ENCODE measurements at places on chromosomes 3 and 15.

GRCh38 chr3:49927798-49928197 lies 1.8 kb downstream of the MON1A start:
- DNase-seq, result no peak

- DNase-seq, result no peak
These were observed 35.5 kb upstream of the CHMP2B start for GRCh38 chr3:87191641-87192040.

- DNase-seq, result no peak
These were observed 30.7 kb upstream of the SIAH2 start for GRCh38 chr3:150793641-150794040.

DNA sequence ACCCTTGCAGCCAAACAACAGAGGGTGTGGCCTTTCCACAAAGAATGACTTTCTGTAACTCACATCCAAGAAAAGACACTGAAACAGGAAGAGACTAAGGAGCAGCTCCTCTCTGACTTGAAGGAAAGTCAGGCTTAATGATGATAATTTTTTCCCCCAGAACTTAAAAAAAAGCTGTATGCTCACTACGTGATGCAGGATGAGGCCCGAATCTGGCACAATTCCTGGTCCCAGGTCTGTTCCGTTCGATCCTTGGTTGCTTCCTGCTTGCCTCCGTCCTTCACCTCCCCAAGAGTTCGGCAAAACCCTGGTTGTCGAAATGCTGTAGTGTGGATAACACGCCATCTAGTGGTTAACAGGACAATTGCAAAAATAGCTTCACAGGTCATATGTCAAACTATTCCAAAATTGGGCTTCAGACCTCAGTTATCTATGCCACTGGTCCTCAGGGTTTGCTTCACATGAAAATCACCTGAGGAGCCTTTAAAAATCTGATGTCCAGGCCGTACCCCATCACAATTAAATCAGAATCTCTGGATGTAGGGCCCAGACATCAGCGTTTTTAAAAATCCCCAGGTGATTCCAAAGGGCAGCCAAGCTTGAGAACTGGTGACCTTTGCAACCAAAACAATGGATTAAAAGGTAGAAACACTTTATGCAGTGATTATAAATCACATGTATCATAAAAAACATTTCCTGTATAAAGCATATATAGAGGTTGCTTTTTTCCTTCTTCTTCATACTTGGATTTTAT lies 28.1 kb upstream of the SYNM start:
- peak; percentile 16 for DNase-seq

- DNase-seq, result no peak
These were observed 26.4 kb upstream of the ACP3 start for GRCh38 chr3:132290833-132291232.

DNA sequence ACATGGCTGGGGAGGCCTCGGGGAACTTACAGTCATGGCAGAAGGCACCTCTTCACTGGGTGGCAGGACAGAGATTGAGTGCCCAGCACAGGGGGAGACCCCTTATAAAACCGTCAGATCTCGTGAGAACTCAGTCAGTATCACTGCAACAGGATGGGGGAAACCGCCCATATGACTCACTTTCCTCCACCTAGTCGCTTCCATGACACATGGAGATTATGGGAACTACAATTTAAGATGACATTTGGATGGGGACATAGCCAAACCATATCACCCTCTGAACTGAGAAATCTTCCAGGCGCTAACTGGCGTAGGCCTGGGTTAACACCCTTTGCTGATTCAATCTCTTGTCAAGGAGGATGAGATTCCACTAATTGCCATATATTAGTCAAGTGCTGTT lies 392.3 kb downstream of the FEZF2 start:
- no peak for DNase-seq

DNA sequence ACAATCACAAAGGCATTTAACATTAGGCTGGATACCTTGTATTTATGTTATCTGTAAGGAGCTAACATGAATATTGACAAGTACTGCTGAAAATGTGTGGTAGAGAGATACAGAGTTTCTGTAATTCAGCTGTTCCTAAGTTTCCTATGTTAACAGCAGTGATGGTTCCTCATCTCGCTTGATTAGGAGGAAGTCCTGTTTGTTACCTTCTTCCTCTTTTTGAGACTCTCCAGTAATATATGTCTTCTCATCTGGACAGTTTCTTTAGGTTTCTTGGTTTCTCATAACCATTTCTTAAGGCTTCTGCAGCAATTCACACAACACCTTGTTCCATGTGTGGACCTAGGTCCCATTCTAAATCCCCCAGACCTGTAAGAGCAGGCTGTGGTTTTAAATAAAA lies 11.4 kb upstream of the PEX5L start:
- DNase-seq, result no peak

- no peak for DNase-seq
These were observed 108.5 kb upstream of the PFN2 start for GRCh38 chr3:150079029-150079739.

GRCh38 chr3:157410945-157411344 lies 25.7 kb upstream of the PTX3 start:
- DNase-seq, result no peak

GRCh38 chr15:60526127-60526616 lies 47.2 kb upstream of the ICE2 start:
- no peak for DNase-seq

- no peak for DNase-seq
These were observed 9.1 kb upstream of the HDAC11 start for GRCh38 chr3:13470894-13471574.

GRCh38 chr3:152317956-152318355 lies 49.2 kb downstream of the MBNL1 start:
- no peak for DNase-seq

GRCh38 chr15:58724466-58724865 lies 25.0 kb downstream of the ADAM10 start:
- DNase-seq, result no peak

DNA sequence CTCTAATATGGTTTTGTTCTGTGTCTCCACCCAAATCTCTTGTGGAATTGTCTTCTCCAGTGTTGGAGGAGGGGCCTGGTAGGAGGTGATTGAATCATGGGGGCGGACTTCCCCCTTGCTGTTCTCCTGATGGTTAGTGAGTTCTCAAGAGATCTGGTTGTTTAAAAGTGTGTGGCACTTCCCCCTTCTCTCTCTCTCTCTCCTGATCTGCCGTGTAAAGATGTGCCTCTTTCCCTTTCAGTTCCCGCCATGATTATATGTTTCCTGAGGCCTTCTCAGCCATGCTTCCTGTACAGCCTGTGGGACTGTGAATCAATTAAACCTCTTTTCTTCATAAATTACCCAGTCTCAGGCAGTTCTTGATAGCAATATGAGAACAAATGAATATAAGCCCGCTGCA lies 33.1 kb downstream of the RETNLB start:
- DNase-seq, result no peak

GRCh38 chr3:31704591-31705179 lies 172.0 kb downstream of the STT3B start:
- DNase-seq, result no peak

DNA sequence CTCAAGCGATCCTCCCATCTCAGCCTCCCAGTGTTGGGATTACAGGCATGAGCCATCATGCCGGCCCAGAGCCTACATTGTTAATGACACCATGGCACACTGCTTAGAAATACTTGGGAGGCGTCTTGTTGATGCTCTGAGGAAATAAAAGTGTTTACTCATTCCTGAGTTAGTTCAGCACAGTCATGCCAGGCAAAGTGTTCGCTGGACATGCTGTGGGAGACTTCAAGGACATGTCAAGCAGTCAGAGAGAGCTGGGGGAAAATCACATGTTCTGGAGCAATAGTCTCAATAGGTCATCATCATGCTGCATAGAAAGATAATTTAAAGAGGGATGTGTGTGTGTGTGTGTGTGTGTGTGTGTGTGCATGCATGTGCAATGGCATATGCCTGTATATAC lies 37.5 kb downstream of the TTC23 start:
- DNase-seq, result no peak

- no peak for DNase-seq
These were observed 183.7 kb upstream of the LRRN1 start for GRCh38 chr3:3615533-3615932.

GRCh38 chr3:184716622-184717398 lies 4.9 kb upstream of the MAGEF1 start:
- DNase-seq, result no peak

DNA sequence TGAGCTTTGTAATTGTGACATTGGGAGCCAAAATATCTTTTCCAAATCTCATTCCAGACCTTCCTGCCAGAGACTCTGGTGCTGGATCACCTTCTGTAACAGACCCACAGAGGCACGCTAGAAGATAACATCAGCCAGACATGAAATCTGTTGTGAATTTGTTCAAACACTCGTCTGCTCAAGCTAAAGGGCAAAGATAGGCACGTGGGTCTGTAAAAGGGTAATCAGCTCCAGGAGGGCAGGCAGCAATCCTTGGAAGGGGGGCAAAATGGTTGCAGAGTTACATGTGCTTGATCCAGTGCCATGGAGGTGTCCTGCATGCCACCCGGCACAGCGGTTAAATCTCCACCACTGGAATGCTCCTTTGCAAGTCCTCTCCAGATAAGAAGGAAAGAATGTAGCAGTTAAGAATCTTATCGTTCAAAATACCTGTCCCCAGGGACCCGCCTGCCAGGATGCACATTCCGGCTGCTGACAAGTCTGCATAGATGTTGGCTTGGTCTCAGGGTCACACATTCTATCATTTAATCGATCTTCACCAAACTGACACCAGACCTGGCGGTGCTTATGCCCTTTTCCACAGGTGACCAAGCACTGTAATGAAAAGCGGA lies 74.8 kb downstream of the ADAMTS9 start:
- no peak for DNase-seq

- no peak for DNase-seq
These were observed 7.5 kb upstream of the HAPLN3 start for GRCh38 chr15:88902846-88903245.

- DNase-seq, result no peak
These were observed 7.0 kb downstream of the GPR160 start for GRCh38 chr3:170044795-170045244.

DNA sequence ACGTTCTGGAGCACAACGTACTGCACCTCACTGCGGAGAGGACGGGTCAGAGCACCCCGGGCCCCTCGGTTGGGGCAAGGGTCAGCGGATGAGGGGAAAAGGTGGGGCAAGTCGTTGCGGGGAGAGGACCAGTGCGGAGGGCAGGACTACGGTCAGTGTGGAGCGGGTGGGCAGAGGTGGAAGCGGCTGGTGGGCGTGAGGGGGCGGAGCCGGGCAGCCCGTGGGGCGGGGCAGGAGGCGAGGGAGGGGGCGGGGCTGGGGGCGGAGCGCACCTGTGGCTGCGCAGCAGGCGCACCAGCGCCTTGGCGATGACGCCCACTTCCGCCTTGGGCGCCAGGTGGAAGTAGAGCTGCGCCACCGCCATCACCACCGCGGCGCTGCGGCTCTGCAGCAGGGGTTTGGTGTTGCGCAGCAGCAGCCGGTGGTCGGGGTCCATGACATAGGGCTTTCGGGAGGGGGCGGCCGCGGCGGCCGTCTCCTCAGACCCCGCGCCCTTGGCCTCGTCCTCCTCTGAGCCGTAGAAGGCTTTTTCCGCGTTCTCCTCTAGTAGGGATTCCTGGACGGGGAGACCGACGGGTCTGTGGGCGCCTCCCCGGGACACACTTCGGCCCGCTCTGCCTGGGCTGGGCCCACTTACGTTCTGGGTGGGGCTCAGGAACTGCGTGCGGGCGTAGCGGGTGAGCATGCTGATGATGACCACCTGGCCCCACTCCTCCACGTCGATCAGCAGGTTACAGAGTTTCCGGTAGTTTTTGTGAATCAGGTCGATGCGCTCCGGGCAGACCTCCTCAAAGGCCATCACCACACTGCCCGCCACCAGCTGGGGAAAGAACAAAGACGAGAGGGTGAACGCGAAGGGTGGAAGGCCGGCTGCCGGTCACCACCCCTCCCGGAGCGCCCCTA lies 29.2 kb downstream of the AP3B2 start:
- DNase-seq, result peak; percentile 78

DNA sequence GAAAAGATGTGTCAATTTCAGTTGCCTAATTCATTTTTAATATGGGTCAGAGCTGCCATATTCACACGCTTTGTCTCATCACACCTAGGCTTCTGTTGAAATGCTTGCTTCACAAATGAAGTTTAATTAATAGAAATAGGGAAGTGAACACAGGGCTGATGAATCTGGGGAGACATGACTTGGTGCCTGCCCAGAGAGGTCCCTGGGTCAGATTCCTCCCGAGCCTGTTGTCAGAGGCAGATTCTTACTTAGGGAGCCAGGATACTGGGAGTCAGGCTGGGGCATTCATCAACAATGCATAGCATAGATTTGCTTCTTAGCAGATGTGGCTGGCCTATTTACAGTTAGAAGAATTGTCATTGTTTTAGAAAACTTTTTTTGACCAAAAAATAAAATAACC lies 90.6 kb downstream of the CACNA1D start:
- no peak for DNase-seq

- DNase-seq, result no peak
These were observed 414.5 kb downstream of the GRM7 start for GRCh38 chr3:7275396-7275795.

DNA sequence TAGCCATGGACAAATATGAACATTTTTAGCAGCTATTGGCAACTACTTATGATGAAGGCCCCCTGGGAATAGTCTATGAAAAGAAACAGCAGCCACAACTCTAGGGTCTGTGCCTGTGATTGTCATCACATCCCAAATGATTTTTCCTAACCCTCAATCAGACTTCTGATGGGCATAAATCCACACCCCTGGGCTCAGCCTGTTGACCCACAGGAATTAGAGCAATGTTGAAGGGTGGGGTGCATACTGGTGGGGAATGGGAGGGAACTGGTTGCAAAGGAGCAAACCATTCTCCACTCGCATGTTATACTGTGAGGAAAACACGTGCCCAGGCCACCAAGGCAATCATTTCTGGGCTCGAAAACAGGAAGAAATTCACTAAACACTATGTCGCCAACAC lies 106.5 kb upstream of the CTNNB1 start:
- DNase-seq, result no peak

- no peak for DNase-seq
These were observed 36.6 kb upstream of the EPHB3 start for GRCh38 chr3:184524981-184525336.

GRCh38 chr3:135125171-135125801 lies 330.2 kb downstream of the EPHB1 start:
- no peak for DNase-seq

DNA sequence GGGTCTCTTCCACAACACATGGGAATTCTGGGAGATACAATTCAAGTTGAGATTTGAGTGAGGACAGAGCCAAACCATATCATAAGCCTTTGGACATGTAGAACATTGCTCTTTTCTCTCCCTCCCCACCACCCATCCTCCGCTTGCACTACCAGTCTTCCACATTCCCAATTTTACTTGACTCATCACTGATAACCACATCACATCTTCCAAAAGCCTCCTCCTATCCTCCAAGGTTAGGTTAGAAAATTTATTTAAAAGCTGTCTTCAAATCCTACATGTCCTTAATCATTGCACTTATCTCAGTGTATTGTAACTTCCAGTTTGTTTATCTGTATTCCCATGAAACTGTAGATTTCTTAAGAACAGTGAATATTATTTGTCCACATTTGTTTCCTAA lies 10.4 kb downstream of the ZBED2 start:
- DNase-seq, result no peak
